ENCODE measurements at places on chromosomes 1 and 21. TPM values are rescaled to one million over a fixed set of nuclear protein-coding genes. Genes with fewer than 3 reads are reported as not detected.

PRR9 gene
- total RNA-seq: not detected

HRNR gene
- total RNA-seq: not detected

S100A1 gene
- total RNA-seq: 0.54 TPM

CD34 gene
- 0.27 TPM for total RNA-seq

NBPF20 gene
- 2.1 TPM for total RNA-seq

LCE2B gene
- total RNA-seq: not detected
